ENCODE measurements at places on chromosomes 7 and 10. TPM values are rescaled to one million over a fixed set of nuclear protein-coding genes. Genes with fewer than 3 reads are reported as not detected.

The ADIRF gene
- 2.7 TPM for polyA plus RNA-seq

The MOGAT3 gene
- not detected for polyA plus RNA-seq

The TRIM73 gene
- 2.3 TPM for polyA plus RNA-seq

The TUBAL3 gene
- 0.33 TPM for polyA plus RNA-seq

The ELN gene
- 185 TPM for polyA plus RNA-seq

The CAV1 gene
- 202 TPM for polyA plus RNA-seq

The SLC26A4 gene
- 0.42 TPM for polyA plus RNA-seq

The PON1 gene
- 0.31 TPM for polyA plus RNA-seq

The ZNF804B gene
- not detected for polyA plus RNA-seq

The CTAGE4 gene
- 0.59 TPM for polyA plus RNA-seq

The ENO4 gene
- polyA plus RNA-seq, result 0.36 TPM

The ZNF92 gene
- polyA plus RNA-seq, result 11.2 TPM

The NEUROG3 gene
- polyA plus RNA-seq, result not detected

The CLEC2L gene
- 1.5 TPM for polyA plus RNA-seq

The GBX1 gene
- polyA plus RNA-seq, result 1.5 TPM

The ASIC3 gene
- 4.2 TPM for polyA plus RNA-seq

The EZH2 gene
- polyA plus RNA-seq, result 20.4 TPM

All from muscle of back (tissue), 13 donors.